GM19239 (cell line): ENCODE measurements at places on chromosomes 5 and 9.

- DNase-seq: no peak
Measured at GRCh38 chr5:59079622-59080620, 497.0 kb downstream of the RAB3C start.

DNA sequence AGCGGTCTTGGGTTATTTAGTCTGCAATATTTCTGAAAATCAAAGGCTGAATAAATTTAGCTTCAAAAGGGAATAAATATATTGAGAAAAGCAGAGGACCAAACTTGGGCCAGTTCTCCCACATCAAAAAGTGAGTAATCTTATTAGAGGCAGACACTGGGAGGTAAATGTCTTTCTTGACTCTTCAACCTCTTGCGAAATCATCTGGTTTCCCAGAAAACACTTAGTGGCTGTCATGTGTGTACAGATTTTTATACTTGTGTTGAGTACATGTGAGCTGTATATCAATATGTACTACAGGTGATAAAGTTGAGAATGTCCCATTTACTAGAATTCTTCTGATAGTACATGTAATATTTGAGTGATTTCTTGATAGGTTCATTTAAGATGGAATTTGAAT is 454.9 kb downstream of the PRR16 start:
- DNase-seq: no peak

DNA sequence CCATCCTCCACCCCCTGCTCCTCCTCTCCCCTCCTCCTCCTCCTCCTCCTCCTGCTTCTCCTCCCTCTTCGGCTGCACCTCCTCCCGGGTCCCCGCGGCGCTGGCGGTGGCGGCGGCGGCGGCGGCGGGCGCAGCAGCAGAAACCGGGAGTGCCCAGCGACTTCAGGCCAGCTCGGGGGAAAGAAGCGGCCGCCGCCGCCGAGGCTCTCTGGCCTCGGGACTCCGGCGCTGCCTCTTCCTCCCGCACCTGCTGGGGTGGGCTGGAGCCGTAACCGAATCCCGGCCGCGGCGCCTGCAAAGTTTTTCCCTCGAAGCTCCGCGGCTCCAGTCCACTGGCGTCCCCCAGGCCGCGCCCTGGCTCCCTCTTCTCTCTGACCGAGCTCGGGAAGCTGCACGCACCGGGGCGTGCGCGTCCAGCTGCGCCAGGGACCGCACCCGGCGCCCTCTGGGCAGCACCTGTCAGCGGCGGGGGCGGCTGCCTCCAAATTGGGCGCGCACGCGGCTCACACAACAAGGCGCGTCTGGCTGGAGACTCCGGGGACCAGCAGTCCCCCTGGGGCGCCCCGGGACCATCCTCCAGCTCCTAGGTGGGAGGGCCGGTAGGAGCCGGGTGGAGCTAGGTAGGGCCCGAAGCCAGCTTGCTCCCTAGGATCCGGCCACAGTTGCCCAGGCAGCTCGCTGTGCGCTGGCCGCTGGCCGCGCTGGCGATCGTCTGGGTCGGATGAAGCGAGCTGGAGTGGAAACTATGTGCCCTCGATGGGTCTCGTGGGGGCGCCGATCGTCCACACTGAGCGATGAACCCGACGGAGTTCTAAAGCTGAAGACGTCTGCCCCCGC is at the start of gene MCTP1:
MCTP1 (minus strand) TSS at position 523 of the 837 bp plus-strand sequence.
- DNase-seq: no peak

GRCh38 chr9:93949694-93950449 is 5.3 kb downstream of the BARX1 start:
- no peak for DNase-seq

GRCh38 chr5:82376307-82376706 is 98.2 kb upstream of the RPS23 start:
- no peak for DNase-seq

GRCh38 chr9:36298566-36298965 is 40.3 kb upstream of the GNE start:
- DNase-seq: no peak
